ENCODE measurements at places on chromosomes 2 and 18.

- no peak for DNase-seq
Observed at GRCh38 chr2:241837197-241837965, 21.3 kb downstream of the PDCD1 start.

GRCh38 chr2:161771148-161771547 lies 146.9 kb downstream of the SLC4A10 start:
- DNase-seq: no peak

- no peak for DNase-seq
Observed at GRCh38 chr2:13536941-13537340, 820.2 kb downstream of the TRIB2 start.

GRCh38 chr2:86285981-86286380 lies 51.4 kb downstream of the REEP1 start:
- no peak for DNase-seq

DNA sequence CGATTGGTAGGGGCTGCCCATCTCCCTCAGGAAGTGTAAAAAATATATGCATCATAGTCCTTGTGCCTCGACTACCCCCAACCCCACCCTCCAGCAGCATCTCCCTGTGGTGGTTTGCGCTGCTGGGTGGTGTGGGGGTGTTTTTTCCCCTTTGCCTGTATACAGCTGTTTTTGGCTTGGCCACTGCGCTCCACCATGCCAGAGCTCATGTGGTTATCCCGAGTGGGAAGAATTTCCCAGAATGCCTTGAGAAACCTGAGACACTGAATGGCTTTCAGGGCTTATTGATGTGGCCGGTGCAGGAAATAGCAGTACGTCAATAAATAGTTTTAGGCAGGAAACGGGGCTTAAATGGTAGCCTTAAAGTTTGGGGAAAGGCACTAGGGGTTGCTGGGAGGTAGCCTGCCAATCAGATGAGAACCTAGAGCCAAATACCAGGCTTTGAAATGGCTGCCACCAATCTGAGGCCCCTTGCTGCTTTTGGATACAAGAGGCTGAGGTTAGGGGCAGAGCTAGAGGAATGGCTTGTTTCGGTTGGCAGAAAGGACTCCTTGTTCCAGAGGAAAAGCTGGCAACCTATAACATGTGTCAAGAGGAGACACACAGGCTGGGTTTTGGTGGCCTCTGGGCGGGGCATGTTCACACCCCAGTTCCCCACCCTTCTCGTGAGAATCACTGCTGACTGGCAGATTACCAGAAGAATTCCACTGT lies 144.1 kb downstream of the SMAD7 start:
- no peak for DNase-seq

DNA sequence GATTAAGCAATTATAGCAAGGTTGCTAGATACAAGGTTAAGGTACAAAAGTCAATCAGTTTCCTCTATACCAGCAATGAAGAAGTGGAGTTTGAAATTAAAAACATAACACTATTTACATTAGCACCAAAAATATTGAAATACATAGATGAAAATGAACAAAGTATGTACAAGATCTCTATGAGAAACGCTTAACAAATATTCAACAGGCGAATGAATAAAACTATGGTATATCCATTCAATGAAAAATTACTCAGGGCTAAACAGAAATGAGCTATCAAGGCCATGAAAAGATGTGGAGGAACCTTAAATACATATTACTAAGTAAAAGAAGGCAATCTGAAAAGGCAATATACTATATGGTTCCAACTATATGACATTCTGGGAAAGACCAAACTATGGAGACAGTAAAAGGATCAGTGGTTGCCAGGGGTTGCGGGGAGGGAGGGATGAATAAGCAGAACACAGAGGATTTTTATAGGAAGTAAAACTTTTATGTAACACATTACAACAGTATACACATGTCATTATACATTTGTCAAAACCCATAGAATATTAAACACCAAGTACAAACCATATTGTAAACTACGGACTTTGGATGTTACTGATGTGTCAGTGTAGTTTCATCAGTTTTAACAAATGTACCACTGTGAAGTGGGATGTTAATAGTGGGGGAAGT lies 62.1 kb downstream of the RMDN2 start:
- no peak for DNase-seq

DNA sequence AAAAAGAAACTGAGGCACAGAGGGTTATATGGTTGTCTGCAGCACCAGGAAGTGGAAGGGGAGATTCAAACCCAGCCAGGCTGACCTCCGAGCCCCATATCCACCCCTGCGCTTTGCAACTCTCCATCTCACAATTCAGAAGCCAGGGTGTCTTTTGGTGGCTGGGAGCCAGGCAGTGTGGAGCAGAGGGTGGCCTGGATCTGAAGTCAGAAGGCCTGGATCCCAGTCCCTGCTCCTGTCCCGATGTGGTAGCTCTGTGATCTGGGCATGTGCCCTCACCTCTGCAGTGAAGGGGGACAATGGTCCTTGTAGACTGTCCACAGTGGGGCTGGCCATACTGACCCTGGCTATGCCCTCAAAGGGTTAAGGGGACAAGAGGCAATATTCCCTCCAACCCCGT lies 57.0 kb downstream of the CIB4 start:
- no peak for DNase-seq

DNA sequence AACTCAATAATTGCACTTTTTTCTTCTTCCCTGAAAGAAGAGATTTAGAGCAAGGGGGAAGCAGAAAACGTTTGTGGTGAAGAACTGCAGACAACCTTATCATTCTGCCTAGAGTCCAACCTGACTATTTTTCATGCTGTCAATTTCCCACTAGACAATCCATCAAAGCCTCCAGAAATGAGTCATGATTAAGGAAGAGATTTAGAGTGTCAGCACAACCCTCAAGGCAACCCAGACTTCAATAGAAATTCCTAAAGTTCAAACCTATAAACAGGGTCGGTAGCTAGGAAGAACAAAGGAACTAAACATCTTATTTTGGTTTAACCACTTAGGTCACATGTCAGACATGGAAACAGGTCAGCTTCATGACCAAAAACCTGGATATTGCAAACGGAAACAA lies 86.9 kb downstream of the SLC25A12 start:
- no peak for DNase-seq

Data from right renal pelvis (tissue), 4 donors.